ENCODE measurements at places on chromosomes 4 and X. TPM values are rescaled to one million over a fixed set of nuclear protein-coding genes. Genes with fewer than 3 reads are reported as not detected.

Gene XKRX
- total RNA-seq: under 0.01 TPM

Gene SCD5
- 3.7 TPM for total RNA-seq

Gene PCDH7
- 81.9 TPM for total RNA-seq

Gene PFKFB1
- total RNA-seq: not detected

Gene GPAT3
- total RNA-seq: 30.2 TPM

Gene PAGE5
- total RNA-seq: not detected

Gene ANOS1
- 7.9 TPM for total RNA-seq

Gene ZNF157
- total RNA-seq: 0.12 TPM

Gene CLDN2
- total RNA-seq: not detected

Gene MGAT4D
- not detected for total RNA-seq

Gene PGAM4
- 0.25 TPM for total RNA-seq

Gene DCAF12L1
- not detected for total RNA-seq

Gene PWWP3B
- 35.0 TPM for total RNA-seq

Gene SPRY1
- total RNA-seq: 1.9 TPM
